T-helper 2 cell (primary cell): ENCODE measurements at places on chromosomes 5 and 9.

DNA sequence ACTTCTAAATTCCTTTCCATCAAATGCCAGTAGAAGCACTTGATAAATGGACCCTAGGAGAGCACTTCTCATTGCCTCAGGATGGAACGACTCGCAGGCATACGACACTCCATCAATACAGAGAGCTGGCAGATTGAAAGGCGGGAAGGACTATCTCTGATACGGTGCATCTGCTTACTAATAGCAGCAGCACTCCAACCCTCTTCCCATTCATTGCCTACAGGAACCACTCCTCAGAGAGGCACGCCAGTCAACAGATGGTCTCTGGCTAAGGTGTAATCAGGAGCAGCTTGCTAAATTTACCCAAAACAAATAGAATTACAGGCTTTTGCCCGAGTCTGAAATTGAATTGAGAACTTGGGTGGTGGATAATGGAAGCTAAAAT, 168.1 kb downstream of the EFNA5 start:
- DNase-seq: no peak

DNA sequence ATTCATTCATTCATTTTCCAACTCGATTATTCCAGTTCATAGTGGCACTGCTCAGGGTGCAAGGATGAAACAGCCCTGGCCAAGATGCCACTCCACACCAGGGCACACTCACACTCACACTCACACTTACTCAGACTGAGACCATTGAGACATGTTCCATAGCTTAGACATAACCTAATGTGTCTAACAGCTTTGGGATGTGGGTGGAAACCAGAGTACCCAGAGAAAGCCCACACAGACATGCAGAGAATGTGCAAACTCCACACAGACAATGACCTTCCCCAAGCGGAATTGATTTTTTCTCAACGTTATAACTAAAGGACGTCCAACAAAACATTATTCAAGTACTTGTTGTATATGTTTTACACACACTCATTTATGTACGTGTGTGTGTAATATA, 1363.5 kb downstream of the EFNA5 start:
- DNase-seq: no peak

GRCh38 chr5:172508471-172509404, 54.4 kb upstream of the SH3PXD2B start:
- no peak for DNase-seq

DNA sequence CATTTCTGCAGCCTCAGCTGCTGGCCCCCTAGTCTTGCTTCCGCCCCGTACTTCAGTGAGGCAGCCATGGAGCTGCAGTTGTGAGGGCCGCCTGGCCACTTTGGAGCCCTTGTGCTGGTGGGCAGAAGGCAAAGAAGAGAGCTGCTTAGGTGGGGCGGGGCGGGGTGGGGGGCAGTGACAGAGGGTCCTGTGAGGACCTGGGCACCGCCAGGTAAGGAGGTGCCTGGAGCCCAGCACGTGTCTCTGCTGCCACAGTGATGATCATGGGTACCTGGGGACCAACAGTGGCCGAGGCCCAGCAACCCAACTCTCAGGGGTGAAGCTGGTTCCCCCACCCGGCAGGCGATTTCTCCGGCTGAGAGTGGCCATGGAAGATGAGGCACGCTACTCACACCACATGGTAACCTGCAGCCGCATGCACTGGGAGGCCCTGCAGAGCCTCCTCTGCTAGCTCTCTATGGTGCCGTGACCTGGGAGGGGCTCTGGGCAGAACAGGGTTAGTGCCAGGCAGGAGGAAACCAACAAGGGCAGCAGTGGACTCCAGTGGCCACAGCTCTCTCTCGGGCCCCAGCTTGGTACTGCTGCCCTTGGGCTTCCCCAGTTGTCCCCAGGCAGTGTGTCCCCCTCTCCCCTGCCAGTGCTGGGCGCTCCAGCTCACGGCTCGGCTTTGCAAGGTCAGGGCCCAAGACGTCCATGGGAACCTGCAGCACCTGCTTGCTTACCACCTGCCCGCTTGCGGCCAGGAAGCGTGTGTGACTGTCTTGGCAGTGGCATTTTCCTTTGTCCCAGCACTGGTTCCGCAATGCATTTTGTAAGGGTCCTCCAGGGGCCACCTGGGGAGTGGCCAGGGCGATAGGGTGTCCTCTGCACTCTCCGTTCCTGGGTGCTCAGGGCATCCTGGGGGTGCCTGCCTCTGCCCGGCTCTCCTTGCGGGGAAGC, 24.0 kb downstream of the NDUFS6 start:
- DNase-seq: no peak

DNA sequence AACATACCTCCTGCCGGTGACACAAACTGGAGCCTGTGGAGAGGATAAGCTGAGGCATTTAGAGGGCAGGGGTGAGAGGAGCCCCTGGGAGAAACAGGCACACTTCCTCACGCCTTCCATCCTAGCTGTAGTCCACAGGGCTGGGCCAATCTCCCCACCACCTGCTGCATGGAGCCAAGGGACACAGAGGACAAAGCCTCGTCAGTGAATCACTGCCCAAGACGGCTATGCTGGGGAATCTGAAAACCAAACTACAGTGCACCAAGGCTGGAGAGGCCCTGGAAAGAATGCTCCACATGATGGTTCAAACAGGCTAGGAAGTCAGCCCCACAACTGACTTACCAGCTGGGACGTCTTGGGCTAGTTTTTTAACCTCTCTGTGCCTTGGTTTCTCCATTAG, 57.0 kb downstream of the SHB start:
- DNase-seq: no peak

DNA sequence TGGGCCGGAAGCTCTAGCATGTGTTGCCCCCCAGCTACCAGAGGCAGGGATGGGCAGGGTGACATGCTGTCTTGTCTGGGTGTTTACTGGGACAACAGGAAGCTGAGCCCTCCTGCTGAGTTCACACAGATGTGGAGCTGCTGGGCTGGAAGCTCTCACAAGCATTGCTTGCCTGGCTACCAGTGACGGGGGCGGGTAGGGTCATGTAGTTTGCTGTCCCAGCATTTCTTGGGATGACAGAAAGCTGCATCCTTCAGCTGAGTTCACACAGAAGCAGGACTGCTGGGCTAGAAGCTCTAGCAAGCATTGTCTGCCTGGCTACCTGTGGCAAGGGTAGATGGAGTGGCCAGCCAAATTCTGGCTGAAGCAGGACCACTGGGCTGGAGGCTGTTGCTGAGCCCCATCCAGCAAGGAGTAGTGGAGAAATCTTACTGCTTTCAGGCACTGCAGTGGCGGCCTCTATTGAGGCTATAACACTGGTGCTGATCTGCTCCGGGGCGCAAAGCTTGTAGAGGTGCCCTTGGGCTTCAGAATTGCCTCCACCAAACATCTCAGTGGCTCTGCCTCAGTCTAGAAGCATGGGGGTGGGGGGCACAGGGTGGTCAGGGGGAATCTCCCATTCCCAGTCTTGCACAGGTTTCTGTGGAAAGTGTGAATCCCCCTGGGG, 25.1 kb downstream of the POLK start:
- no peak for DNase-seq

GRCh38 chr5:137730336-137730735, 5.6 kb downstream of the KLHL3 start:
- DNase-seq: no peak

- no peak for DNase-seq
These were observed 37.5 kb downstream of the SLC44A1 start for GRCh38 chr9:105281926-105282325.

DNA sequence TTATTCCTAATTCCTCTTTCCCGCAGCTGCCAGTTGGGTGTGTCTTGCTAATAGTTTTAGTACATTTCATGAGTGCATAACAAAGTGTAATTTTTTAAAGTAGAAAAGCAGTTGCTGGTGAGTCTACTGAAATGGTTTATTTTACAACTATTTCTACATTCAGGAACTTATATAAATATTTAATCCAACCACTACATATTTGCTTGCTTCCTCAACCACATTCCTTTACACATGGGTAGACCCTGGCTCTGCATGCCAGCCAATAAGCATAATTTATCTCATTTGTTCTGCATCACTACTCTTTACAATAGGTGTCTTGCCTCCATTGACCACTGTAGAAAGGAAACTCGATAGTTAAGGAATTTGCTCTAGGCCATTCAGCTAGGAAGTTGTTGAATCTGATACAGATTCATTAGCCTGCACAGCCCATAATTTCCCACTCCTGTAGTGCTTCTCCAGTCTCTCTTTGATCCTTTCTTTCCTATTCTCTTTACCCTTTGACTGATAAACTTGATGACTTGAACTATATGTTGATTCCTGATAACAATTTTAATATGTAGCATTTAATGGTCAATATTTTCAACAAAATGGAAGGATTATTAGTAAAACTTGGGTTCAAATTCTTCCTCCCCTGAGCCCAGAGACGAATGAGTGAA, 342.5 kb upstream of the ACTBL2 start:
- no peak for DNase-seq

- no peak for DNase-seq
These were observed 1.9 kb downstream of the DOK3 start for GRCh38 chr5:177507596-177508220.

- DNase-seq: no peak
These were observed 164.3 kb downstream of the ENC1 start for GRCh38 chr5:74476046-74476818.

DNA sequence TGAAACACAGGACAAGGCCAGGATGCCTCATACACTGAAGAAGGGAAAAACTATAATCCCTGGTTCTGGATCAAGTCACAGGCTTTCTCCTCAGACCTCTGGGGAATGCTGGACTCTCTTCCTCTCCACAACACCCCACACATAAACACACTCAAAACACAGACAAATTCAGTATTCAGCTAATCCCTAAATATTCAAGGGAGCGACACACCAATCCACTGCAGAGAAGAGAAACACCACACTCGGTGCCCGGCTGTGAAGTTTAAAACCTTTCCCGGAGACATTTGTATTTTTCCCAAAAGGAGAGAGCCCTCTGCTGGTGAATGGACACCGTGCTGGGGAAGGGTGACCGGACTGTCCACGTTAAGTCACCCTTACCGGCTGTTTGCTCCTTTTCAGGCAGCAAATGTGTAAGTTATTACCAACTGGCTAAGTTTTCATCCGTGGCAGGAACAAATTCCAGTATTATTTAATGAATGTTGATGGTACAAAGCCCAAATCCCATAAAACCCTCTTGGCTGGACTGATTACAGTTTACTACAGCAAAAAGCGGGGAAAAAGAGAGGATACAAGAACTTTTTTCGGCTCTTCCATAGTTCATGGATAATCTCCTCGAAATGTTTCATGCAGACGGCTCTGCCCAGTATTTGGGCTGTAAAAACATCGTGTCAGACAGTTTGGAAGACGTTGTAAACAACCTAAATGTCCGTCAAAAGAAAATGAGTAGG, 130.9 kb upstream of the SLC30A5 start:
- DNase-seq: no peak
